HFFc6 (cell line): ENCODE measurements at places on chromosomes 5 and 9. TPM values are rescaled to one million over a fixed set of nuclear protein-coding genes. Genes with fewer than 3 reads are reported as not detected.

- DNase-seq = no peak
Measured at GRCh38 chr5:128774605-128775004, 190.7 kb upstream of the SLC27A6 start.

GRCh38 chr9:28092981-28093936 lies 520.0 kb upstream of the C9orf72 start:
- DNase-seq = no peak

- DNase-seq = no peak
Measured at GRCh38 chr5:142095035-142095434, 13.5 kb upstream of the NDFIP1 start.

DNA sequence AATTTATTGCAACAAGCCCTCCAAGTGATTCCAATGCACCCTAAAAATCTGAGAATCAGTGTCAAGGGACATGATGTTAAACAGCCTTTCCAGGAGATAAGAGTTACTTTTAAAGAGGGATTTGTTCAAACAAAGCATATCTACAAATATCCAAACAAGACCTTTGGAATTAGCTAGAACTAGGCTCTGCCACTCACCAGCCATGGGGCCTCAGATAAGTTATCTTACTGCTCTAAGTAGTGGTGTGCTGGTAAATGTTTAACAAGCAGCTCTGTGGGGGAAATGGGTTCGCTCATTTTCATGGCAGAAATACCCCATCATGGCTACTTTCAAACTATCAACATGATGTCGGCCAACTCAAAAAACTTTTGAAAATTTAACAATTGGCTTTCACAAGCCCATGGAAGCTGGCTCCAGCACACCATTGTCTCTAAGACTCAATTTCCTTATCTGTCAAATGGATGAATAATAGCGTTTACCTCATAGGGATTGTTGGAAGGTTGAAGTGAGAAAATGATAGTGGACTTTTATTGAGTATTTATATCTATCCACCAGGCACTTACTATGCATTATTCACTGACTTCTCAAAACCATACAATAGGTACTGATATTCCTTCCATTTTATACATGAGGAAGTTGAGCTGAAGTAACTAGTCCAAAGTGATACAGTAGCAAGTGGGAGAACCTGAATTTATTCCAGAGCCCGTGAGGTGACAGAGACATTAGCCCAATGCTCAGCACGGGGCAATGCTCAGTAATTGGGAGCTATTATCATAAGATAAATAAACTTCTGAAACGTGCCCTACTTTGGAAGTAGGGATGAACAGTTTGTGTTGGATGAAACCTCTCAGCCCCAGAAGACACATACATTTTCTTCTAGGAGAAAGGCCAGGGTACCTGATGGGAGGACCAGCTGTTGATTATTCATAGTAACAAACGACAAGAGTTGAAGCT lies 43.2 kb downstream of the SH3RF2 start:
- DNase-seq = no peak

DNA sequence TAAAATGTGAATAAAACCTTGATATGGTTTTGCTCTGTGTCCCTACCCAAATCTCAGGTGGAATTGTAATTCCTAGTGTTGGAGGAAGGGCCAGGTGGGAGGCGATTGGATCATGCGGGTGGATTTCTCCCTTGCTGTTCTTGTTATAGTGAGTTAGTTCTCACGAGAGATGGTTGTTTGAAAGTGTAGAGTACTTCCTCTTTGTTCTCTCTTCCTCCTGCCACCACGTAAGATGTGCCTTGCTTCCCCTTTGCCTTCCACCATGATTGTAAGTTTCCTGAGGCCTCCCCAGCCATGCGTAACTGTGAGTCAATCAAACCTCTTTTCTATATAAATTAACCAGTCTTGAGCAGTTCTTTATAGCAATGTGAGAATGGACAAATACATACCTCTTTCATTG lies 34.9 kb downstream of the TARS1 start:
- DNase-seq = no peak

- DNase-seq = no peak
Measured at GRCh38 chr9:127361561-127361960, 35.4 kb upstream of the SLC2A8 start.

DNA sequence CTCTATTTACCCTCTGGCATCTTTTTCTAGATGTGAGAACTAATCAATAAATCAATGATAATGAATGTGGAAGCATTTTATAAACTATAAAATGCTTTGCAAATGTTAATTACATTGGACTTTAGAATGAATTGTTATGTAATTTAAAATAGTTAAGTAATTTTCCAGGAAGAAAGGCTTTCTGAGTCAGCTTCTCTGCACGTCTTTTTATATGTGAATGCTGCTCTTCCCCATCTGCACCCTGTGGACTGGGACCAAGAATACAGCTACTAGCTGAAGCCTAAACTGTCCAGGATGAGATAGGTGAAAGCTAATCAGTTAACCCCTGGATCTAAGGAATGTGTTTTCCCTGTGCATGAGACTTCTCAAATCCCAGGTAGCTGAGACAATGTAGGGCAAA lies 292.9 kb downstream of the NR3C1 start:
- peak; percentile 10 for DNase-seq

GRCh38 chr9:97749928-97750327 lies 52.8 kb upstream of the XPA start:
- DNase-seq = no peak

DNA sequence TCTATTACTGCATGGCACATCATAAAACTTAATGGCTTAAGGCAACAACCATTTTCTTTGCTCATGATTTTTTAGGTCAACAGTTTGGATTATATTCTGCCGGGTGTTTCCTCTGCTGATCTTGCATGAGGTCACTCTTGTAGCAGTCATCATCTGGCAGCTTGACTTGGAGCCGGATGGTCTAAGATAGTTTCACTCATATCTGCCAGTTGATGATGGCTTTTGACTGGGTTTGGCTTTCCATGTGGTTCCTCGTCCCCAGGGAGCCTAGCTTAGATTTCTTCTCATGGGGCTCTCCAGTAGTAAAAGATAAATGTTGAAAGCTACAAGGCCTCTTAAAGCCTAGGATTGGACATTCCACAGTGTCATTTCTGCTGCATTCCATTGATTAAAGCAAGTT lies 27.4 kb downstream of the LNPEP start:
- peak; percentile 67 for DNase-seq

DNA sequence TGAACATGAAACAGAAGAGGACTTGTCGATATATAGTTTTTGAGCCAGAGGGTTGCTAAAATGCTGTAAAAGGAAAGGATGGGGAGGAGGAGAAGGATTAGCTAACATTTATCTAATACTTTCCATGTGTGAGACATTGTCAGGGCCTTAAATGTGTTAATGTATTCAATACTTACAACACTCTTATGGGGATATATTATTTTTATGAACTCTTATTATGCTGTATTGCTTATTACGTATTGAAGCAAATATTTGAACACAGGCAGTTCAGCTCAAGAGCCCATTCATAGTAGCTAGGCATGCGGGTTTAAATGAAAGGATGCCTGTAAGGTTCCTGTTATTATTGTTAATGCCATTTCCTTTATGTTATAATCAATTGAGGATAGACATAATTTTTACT lies 391.5 kb downstream of the CCDC171 start:
- DNase-seq = no peak

GRCh38 chr5:128109766-128110165 lies 26.2 kb downstream of the SLC12A2 start:
- no peak for DNase-seq

The REEP2 gene
- 28.1 to 37.1 TPM (median 36.6 TPM) in 3 replicates for total RNA-seq

The ACTL7A gene
- total RNA-seq = not detected in 3 replicates

The ATG10 gene
- total RNA-seq = 4.2 and 5.2 TPM in 2 replicates

The PAPPA gene
- 11.0 and 11.2 TPM in 2 replicates for total RNA-seq

The GFM2 gene
- 27.1 to 32.1 TPM (median 29.4 TPM) in 3 replicates for total RNA-seq

The FST gene
- 15.7 to 82.4 TPM (median 15.9 TPM) in 3 replicates for total RNA-seq

The RNF183 gene
- total RNA-seq = not detected in 2 replicates

The IL17B gene
- 0.47 to 0.78 TPM (median 0.53 TPM) in 3 replicates for total RNA-seq

The TRIM7 gene
- total RNA-seq = 2.1 to 5.2 TPM (median 3.5 TPM) in 3 replicates
